ENCODE measurements at places on chromosomes 12 and 14.

GRCh38 chr12:110649341-110649847, 35.5 kb downstream of the TCTN1 start:
- no peak for DNase-seq

GRCh38 chr12:79662046-79662811, 28.5 kb downstream of the PAWR start:
- no peak for DNase-seq

GRCh38 chr12:132451172-132451835, 38.6 kb upstream of the FBRSL1 start:
- no peak for DNase-seq

- DNase-seq = no peak
Measured at GRCh38 chr14:50676814-50677516, 8.9 kb upstream of the SAV1 start.

DNA sequence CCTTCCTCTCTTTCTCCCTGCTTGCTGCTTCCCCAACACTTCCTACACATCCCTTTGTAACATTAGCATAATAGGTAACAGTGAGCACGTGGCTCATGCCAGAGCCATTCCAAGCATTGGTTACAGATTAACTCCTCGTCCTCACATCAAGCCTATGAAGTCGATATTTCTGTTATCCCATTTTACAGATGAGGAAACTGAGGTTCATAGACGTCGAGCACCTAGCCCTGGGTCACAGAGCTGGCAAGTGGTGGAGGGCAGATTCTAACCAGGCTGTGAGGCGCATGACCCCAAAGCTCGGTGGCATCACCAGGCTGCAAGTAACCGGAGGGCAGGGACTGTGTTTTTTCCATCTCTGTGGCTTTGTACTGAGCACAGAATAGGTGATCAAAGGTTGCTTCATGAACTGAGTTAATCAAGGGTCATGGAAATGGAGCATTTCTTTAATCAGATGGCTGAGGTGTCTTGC, 5.7 kb upstream of the SERPINA1 start:
- no peak for DNase-seq

DNA sequence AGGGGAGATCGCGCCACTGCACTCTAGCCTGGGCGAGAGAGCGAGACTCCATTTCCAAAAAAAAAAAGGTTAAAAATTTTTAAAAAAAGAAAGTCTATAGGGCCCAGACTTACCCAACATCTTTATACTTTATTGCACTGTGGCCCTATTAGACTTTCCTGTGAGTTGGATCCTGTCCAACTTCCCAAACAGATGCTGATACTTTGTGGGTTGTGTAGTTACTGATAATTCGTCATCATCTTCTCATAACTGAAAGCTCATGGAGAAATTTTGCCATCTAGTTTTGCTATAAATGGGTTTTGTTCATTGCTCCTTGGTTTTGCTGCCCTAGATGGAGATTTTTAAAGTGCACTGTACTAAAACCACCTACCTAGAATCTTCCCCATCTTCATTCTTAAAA, 31.1 kb downstream of the APOBEC1 start:
- no peak for DNase-seq

- no peak for DNase-seq
Measured at GRCh38 chr12:81726634-81727033, 32.5 kb downstream of the PPFIA2 start.

DNA sequence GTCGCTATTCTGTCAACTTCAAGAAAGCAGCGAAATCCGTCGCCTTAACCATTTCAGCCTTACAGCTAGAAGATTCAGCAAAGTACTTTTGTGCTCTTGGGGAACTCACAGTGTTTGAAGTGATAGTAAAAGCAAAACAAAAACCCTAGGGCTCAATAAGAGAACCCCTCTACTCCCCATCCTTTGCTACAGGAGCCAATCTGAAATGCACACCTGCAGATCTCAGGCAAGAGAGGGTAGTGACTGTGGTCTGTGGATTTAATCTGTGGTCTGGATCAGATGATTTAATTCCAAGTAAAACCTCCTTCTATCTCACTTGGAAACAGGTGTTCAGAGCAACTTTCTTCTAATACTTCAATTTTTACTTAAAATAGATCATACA, 422.9 kb upstream of the OR4E1 start:
- no peak for DNase-seq

GRCh38 chr12:3225796-3226180, 148.6 kb downstream of the TSPAN9 start:
- DNase-seq = no peak
